SJSA1 (cell line): ENCODE measurements at places on chromosomes 12 and 14.
A peak's percentile ranks its signal among the peaks of the same experiment; 100 is the strongest.

DNA sequence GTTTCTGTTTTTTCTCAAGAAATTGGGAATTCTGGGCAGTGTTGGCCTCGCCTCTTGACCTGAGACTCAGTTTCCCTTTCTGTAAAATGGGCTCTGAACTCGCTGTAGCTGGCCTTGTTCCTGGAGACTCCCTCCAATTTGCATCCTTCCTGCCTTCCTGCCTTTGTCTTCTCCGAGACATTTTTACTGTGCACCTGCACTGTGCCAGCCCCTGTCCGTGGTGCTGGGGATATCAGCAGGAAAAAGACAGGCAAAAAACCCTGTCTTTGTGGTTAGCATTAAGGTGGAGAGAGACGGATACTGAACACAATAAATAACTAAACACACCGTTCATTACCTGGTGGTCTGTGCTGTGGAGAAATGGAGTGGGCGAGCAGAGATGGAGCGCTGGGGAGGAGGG is 129.8 kb downstream of the AACS start:
- no peak for DNase-seq

- no peak for DNase-seq
Measured at GRCh38 chr14:58822856-58823255, 185.1 kb downstream of the DACT1 start.

GRCh38 chr14:96145116-96145864 is 59.3 kb upstream of the BDKRB2 start:
- no peak for DNase-seq

DNA sequence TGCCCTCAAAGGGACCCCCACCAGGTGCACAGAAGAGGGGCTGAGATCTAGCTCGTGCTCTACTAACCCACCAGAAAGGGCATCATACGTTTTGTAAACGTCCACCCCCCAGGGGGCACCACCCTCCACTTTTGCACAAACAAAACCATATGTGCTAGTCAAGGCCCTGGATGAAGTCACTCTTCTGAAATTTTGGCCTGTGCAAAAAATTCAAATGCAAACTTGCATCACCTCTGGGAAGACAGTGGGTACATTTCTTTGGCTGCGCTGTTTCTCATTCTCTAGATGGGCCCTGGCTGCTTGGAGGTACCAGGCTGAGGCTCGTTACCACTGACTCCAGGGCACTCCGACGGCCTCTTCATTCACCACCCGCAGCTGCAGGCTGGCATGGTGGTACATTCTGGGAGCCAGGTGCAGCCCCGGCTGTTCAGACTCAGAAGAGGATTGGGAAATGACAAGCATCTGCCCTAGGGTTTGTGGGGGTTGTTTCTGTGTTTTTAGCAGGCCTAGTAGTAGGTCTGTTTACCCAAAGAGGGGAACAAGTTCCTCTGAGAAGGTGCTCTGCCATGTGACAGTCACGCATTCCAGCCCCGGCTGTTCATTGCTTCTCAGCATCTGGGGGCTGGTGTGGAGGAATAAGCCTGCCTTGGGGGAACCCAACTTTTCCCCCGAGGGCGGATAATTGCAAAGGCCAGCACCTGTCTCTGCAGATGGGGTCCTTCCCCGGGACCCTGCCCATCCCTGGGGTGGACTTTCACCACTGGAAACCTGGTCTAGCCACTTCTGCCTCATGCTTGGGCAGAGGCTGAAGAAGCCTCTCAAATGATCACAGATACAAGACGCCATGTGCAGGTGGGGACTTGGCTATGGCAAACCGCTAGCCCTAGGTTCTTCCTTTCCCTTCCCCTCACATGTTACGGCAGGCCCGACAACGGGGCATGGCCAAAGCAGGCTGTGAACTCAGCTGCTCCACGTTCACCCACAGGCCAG is 147.6 kb downstream of the DPF3 start:
- DNase-seq = no peak

GRCh38 chr12:77980782-77981181 is 150.1 kb downstream of the NAV3 start:
- DNase-seq = no peak

- no peak for DNase-seq
Measured at GRCh38 chr12:57179331-57180086, 32.1 kb upstream of the LRP1-AS start.

DNA sequence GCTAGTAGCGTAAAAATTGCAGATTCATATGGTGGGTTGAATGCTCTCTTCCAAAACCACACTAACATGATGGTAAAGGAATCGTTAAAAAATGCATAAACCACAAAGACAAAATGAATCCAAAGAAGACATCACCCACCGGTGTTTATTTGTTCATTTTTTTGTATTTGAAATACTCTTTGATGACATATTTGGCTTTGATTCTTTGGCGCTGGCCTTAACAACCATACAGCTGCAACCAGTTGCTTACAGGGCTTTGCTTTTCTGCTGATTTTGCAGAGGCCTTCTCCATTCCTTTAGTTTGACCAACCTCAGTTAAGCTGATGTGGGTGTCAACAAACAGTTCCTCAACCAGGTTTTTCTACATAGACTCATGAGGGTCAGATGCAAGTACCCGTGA is 103.5 kb downstream of the CACNA1C start:
- DNase-seq = peak; percentile 62

DNA sequence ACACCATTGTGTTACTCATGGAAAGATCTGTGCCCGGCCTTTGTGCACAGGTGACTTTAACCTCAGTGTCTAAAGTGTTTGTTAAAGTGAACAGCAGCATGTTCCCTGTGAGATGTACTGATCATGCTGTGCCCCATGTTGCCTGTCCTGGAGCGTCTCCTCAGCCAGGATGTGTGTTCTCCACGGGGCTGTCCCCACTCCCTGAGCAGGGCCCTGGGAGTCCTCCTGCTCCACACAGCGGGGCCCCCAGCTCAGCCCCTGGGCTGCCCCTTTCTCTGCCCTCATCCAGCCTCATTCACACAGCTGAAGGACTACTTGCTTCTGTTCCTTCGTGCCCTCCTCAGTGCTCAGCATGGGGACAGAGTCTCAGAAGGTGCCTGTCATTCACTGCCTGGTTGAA is 131.5 kb downstream of the SLC38A6 start:
- DNase-seq = no peak

GRCh38 chr14:85934886-85935254 is 404.9 kb downstream of the FLRT2 start:
- DNase-seq = no peak

DNA sequence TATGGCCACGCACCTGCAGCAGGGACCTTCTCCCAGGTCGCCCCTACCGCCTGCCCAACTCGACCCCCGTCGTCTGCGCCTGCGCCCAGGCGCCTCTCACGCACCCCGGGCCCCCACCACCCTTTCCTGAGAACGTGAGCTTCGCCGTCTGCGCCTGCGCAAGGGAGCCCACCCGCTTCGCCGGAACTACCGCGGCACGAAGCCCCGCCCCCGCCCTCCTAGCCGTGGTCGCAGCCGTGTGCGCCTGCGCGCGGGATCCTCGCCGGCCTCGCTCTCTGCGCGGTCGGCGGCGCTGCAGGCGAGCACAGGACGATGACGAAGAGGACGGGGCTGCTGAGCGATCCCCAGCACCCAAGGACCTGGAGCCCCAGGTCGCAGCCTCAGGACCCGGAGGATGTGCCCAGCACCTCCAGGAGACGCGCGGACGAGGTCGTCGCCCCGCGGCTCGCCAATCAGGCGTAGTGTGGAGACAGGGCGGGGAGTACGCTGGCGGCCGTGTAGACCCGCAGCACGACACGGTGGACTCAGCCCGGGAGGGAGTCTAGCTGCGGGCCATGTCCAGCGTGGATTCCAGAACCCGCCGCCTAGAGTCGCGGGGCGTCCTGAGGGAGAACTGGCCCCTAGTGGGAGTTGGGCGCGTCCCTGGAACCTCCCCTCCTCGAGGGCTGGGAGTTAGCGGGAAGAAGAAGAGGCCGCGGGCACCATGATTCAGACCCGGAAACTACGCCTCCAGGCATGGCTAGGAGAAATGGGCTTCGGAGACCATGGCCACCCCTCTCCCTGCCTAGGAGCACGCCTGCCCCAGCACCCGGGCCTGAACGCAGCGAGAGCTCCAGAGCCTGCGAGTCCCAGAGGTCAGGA is 1120.8 kb upstream of the TMEM132C start:
- peak; percentile 84 for DNase-seq

GRCh38 chr14:91354221-91354916 is 63.3 kb downstream of the CCDC88C start:
- no peak for DNase-seq

- DNase-seq = no peak
Measured at GRCh38 chr12:59173695-59174094, 253.4 kb upstream of the LRIG3 start.

DNA sequence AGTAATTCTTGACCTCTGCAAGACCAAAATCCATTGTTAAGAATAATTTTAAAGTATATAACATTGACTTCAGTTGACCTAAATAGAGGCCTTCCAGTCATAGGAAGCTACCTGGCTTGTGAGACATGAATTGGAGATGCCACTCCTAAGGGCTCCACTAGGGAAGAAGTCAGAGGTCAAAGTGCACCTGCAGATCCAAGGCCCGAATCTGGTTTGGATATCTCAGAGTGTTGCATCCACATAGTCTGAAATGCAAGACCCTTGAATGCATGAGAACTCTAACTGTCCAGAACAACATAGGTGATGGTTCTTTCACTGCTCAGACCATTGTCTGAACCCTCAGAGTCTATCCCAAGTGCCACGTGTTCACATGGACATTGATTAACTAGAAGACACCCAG is 22.4 kb downstream of the RFX4 start:
- DNase-seq = no peak

GRCh38 chr14:101511620-101512375 is 49.5 kb upstream of the DIO3 start:
- DNase-seq = no peak

GRCh38 chr12:128637642-128638606 is 185.8 kb downstream of the SLC15A4 start:
- DNase-seq = no peak

- DNase-seq = no peak
Measured at GRCh38 chr12:58925751-58926150, 5.4 kb upstream of the LRIG3 start.

- no peak for DNase-seq
Measured at GRCh38 chr12:71854594-71854993, 15.0 kb downstream of the TBC1D15 start.

GRCh38 chr12:70598467-70599193 is 38.6 kb downstream of the PTPRB start:
- no peak for DNase-seq

DNA sequence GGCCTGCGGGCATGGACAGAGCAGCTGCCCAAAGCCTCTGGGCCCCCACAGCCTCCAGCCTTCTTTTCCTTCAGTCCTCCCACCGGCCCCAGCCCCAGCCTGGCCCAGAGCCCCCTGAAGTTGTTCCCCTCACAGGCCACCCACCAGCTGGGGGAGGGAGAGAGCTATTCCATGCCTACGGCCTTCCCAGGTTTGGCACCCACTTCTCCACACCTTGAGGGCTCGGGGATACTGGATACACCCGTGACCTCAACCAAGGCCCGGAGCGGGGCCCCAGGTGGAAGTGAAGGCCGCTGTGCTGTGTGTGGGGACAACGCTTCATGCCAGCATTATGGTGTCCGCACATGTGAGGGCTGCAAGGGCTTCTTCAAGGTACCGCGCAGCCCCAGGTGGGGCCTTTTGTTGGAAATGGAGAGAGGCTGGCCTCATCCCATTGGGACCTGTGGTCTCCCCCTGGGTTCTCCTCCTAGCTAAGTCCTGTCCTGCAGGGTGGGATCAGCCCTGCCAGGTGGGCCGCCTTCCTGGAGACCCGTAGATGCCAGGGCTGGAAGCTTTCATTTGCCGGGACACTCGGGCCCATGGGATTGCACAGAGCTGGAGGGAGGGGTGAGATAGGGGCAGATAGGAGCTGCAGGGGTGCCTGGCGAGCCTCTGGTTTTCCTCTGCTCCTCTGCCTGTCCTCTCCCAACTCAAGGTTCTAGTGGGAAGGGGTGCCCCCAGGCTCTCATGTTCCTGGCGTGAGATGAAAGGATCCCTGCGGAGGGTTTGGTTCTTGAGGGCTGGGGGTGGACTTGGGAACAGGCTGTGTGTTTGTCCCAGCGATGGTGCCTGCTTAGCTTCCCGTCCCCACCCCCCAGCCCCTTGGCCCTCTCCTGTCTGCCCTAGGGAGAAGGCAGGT is 3.8 kb downstream of the NR4A1 start:
- DNase-seq = no peak

DNA sequence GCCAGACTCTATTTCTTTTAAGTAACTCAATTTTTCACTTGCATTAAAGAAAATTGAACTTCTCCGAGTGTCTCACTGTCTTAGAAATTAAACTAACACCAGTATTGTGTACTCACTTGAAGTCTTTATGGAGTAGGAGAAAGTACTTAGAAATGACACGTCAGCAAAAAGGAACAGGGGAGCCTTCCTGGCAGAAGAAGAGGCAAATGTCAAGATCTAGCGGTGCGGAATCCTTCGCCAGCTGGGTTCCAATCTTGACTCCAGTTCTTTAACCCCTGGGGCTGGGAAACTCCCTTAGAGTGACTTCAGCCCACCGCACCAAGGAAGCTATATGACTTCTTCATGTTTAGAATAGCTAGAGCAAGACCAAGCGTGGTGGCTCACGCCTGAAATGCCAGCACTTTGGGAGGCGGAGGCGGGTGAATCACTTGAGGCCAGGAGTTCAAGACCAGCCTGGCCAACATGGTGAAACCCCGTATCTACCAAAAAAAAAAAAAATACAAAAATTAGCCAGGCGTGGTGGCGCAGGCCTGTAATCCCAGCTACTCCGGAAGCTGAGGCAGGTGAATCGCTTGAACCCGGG is 34.4 kb downstream of the WBP11 start:
- DNase-seq = no peak

GRCh38 chr14:103931422-103931821 is 3.2 kb downstream of the TDRD9 start:
- DNase-seq = no peak

DNA sequence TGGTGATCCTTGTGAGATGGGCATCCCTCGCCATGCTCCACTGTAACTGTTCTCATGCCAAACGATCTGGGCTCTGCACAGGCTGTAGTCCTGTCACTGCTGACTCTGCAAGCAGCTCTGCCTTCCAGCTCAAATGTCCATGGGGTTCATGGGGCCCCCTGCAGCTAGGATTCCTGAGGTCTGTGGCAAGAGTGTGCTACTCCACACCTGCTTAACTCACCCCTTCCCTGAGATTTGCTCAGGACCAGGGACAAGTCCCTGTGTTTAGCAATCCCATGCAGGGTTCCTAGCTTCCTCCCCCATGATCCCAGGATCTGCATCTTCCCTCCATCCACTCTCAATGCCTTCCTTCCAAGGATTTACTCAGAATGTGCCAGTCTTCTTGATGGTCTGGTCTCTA is 241.0 kb downstream of the ASCL1 start:
- no peak for DNase-seq

DNA sequence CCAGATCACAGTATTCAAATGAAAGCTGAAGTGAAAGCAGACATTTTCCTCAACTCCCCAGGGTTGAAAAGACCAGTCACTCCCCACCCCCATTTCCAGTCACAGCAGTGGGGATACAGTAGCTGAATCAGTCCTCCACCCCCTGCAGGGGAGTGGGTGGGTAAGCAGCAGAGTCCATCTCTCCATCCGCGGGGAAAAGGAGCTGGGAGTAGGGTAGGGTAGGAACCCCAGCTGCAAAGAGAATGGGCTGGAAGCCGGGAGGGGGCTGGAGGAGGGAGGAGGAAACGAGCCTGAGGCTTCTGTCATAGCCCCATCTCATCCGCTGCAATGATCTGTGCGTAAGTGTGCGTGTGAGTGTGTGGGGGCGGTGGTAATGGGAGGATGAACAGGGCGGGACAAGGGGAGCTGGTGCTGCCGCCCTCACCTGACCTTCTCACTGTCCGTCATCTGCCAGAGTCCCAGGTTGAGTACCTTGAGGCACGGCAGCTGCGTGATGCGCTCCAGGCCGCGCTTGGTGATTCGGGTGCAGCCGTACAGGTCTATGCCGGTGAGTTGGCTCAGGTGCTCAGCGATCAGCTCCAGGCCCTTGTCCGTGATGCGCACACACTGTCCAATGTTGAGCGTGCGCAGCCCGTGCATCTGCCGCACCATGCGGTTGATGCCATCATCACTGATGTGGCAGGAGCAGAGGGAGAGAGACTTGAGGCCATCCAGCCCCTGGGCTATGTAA is 1.8 kb downstream of the FBXL14 start:
- no peak for DNase-seq
